DMS79 treated with DMSO at 0.1 percent for 48 hours (cell line): ENCODE measurements at places on chromosomes 2 and 18.

DNA sequence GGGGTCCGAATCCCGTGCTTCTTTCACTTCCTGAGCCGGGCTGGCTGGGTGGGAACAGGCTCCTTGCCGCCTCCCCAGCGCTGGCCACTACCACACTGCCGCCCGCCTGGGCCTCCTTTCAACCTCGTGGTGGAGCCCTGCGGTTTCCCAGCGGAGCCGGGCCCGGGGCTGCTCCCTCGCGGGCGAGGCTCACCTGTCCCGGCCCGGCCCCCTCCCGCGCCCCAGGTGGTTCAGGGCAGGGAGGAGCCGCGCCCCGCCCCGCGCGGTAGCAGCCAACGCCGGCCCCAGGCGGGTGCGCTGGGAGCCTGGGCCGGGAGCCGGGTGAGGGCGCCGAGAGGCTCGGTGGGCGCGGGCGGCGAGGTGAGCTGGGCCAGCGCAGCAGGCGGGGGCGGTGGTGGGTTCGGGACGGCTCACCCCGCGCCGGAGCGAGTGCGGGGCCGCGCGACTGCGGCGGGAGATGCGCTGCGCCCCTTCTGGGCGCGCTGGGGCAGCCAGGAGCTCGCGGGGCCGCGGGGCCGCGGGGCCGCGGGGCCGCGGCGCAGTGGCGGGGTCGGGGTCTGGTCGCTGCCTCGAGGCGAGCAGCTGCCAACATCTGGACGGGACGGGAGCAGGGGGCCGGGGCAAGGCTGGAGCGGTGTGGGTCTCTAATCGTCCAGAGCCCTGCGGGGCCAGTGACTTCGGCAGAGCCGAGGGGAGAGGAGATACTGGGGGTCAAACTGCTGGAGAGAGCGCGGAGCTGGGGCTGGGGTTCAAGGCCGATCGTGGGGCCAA lies at the start of gene LYPD6B:
Gene LYPD6B (plus strand): TSS at position 258 of the 771 bp plus-strand sequence. CDS start 92,250 bp downstream, outside the sequence.
- DNase-seq: peak; percentile 22

- no peak for DNase-seq
Measured at GRCh38 chr2:207926133-207926988, 99.0 kb downstream of the PLEKHM3 start.

GRCh38 chr2:177519534-177520115 lies 127.1 kb downstream of the AGPS start:
- no peak for DNase-seq

DNA sequence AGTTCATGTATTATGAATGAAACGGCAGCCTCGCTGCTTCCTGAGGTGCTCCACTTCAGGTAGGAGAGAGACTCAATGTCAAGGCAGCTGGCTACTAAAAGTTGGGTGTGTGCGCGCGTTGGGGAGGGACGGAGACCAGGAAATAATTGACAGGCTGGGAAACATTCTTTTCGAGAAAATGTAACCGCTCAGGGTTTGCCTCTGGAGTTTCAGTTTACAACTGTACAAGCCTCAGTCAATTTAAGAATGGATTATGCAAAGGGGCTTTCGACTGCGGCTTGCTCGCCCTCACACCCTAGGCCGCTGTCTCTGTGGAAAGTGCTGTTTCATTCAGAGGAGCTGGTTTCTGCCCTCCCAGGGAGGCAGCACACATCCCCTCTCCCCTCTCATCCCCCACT lies 4.4 kb upstream of the SPRED2 start:
- no peak for DNase-seq

- DNase-seq: no peak
Measured at GRCh38 chr2:200640901-200641300, 55.1 kb downstream of the AOX1 start.

- DNase-seq: no peak
Measured at GRCh38 chr2:15315411-15315810, 245.7 kb downstream of the NBAS start.

DNA sequence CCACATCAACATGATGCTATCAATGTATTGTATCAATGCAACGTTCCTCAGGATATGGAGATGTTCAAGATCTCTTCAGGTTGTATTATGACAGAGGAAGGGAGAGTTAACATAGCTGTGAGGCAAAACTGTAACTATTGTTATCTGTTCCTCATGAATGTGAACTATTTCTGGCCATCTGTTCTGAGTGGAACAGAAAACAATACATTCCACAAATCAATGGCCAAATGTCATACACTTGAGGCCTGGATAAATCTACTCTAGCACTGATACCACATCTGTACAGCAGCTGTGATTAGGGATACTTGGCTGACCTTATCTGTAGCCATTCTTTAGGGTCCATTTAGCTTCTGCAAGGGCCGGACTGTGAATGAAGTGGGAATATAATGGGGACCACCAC lies 447.9 kb downstream of the IRS1 start:
- DNase-seq: no peak

GRCh38 chr2:79697200-79697599 lies 184.3 kb downstream of the CTNNA2 start:
- DNase-seq: no peak
